ENCODE measurements at places on chromosomes 3 and 15. TPM values are rescaled to one million over a fixed set of nuclear protein-coding genes. Genes with fewer than 3 reads are reported as not detected.

Gene CP
- total RNA-seq, result 5.8 TPM

GRCh38 chr15:84822653-84823281 is 5.6 kb downstream of the ALPK3 start:
- no peak overlapping the region for H3K27ac ChIP-seq
- H3K27me3 ChIP-seq, result no peaks in the 10 kb centered on the region
- no peak overlapping the region for H3K4me3 ChIP-seq
- DNase-seq, result no peak

Gene MCF2L2
- 1.0 TPM for total RNA-seq

Gene PCCB
- total RNA-seq, result 63.4 TPM

DNA sequence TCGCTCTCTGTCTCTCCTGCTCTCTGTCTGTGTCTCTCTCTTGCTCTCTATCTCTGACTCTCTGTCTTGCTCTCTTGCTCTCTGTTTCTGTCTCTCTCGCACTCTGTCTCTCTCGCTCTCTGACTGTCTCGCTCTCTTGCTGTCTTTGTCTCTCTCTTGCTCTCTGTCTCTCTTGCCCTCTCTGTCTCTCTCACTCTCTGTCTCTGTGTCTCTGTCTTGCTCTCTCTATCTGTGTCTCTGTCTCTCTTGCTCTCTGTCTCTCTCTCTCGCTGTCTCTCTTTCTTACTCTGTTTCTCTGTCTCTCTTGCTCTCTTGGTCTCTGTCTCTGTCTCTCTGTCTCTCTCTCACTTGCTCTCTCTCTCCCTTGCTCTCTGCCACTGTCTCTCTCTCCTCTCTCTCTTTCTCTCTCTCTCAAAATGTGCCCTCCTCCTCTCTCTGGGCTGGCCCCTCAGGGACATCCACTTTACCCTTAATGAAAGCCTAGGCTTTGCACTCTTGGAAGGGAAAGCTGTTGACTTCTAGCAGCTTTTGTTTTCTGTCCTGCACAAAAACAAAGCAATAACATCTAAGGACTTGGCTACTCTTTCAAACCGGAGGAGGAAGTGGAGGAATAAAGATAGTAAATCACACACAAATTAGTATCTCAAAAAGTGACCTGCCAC is 73.9 kb upstream of the NR2E3 start:
- H3K36me3 ChIP-seq, result no peaks in the 10 kb centered on the region
- DNase-seq, result no peak
- no peaks in the 10 kb centered on the region for H3K4me1 ChIP-seq
- no peaks in the 10 kb centered on the region for H3K27me3 ChIP-seq
- H3K4me3 ChIP-seq, result no peak overlapping the region
- no peak overlapping the region for H3K27ac ChIP-seq

- H3K36me3 ChIP-seq, result no peaks in the 10 kb centered on the region
- H3K4me3 ChIP-seq, result no peak overlapping the region
- no peak for DNase-seq
- H3K27ac ChIP-seq, result no peak overlapping the region
- H3K4me1 ChIP-seq, result peaks cover 6% of the 10 kb centered on the region
- H3K27me3 ChIP-seq, result no peaks in the 10 kb centered on the region
These were observed 22.6 kb downstream of the SH3BP5 start for GRCh38 chr3:15309662-15310335.

DNA sequence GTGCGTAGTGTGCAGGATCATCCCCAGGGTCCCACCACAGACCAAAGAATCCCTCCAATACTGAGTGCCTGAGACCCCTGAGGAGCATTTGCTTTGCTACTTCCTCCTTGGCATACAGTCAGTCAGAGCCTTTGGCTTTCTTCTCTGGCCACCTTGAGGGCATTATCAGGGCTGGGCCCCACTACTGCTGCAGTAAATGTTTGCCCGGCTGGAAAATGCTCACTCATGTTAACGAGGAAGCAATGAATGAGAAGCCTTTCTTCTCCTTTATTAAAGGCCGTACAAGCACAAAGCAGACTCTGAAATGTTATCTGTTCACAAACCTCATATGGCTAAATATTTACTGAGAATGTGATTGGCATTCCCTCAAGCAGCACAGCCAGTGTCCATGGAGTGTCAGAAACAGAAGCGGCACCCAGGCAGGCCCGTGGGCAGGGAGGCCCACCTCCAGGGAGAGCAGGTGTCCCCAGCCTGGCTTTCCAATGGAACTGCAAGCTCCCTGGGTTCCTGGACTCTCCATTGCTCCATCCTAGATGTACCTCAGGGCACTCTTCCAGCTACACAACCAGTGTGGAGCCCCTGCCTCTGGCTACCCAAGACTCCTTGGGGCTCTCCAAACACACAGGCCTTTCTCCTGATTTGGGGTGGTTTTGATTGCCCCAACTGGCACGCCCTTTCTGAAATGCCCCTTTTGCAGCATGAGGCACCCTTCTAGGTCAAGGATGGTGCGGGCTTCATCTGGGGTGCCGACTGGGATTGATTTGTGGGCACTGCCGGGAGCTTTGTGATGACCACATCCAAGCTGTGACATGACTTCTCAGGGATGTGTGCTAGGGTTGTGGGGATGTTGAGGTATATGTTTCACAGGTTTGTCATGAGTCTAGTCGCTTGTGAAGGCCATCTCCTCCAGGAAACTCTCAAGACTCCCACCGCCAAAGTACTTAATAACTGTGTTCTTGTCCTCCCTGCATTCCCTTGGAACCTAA is 195.6 kb downstream of the FAM43A start:
- no peak overlapping the region for H3K4me3 ChIP-seq
- no peak for DNase-seq
- no peaks in the 10 kb centered on the region for H3K36me3 ChIP-seq
- no peak overlapping the region for H3K27ac ChIP-seq
- H3K4me1 ChIP-seq, result no peaks in the 10 kb centered on the region
- H3K27me3 ChIP-seq, result no peaks in the 10 kb centered on the region

Gene FES
- 0.64 TPM for total RNA-seq

DNA sequence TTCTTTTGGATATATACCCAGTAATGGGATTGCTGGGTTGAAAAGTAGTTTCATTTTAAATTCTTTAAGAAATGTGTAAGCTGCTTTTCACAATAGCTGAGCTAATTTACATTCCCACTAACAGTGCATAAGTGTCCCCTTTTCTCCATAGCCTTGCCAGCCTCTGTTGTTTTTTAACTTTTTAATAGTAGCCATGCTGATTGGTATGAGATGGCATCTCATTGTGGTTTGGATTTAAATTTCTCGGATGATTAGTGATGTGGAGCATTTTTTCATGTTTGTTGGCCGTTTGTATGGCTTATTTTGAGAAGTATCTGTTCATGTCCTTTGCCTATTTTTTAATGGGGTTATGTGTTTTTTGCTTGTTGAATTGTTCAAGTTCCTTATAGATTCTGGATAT is 444.3 kb upstream of the ATP11B start:
- no peaks in the 10 kb centered on the region for H3K36me3 ChIP-seq
- H3K4me3 ChIP-seq, result no peak overlapping the region
- H3K4me1 ChIP-seq, result no peaks in the 10 kb centered on the region
- no peak overlapping the region for H3K27ac ChIP-seq
- no peaks in the 10 kb centered on the region for H3K27me3 ChIP-seq

Gene FBXO40
- total RNA-seq, result not detected

- no peak overlapping the region for H3K4me3 ChIP-seq
- no peaks in the 10 kb centered on the region for H3K36me3 ChIP-seq
- H3K27me3 ChIP-seq, result no peaks in the 10 kb centered on the region
- peaks cover 30% of the 10 kb centered on the region for H3K4me1 ChIP-seq
- no peak for DNase-seq
- H3K27ac ChIP-seq, result no peak overlapping the region
These were observed 20.3 kb downstream of the EHD4 start for GRCh38 chr15:41952013-41952563.

DNA sequence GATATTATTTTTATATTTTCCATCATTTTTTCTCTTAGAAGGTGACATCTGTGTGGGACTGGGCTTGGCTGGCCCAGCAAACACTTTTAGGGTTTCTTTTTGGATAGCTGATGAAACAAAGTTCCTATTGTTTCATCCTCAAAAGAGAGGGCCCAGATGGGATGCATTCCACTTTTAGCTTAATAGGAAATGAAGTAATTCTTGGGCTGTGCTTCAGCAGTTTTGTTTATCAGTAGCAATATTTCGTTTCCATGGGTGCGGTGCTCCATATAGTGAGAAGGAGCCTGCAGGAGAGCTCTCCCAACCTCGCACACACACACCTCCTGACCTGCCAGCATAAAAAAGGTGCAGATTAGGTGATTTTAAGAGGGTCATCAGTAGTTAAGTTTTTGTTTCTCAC is 147.5 kb downstream of the AKAP13 start:
- no peaks in the 10 kb centered on the region for H3K36me3 ChIP-seq
- H3K4me1 ChIP-seq, result no peaks in the 10 kb centered on the region
- H3K27me3 ChIP-seq, result no peaks in the 10 kb centered on the region
- no peak for DNase-seq

Gene CLDN1
- total RNA-seq, result 30.9 TPM

GRCh38 chr15:80619680-80620079 is 75.4 kb upstream of the ABHD17C start:
- H3K27me3 ChIP-seq, result no peaks in the 10 kb centered on the region
- no peak for DNase-seq
- H3K27ac ChIP-seq, result no peak overlapping the region
- H3K4me1 ChIP-seq, result no peaks in the 10 kb centered on the region

- no peaks in the 10 kb centered on the region for H3K27me3 ChIP-seq
- H3K4me3 ChIP-seq, result no peak overlapping the region
- H3K27ac ChIP-seq, result no peak overlapping the region
- no peaks in the 10 kb centered on the region for H3K4me1 ChIP-seq
These were observed 158.2 kb upstream of the ANKRD28 start for GRCh38 chr3:15955968-15956367.

Data from Panc1 (cell line).